ENCODE measurements at places on chromosomes 13 and 19. TPM values are rescaled to one million over a fixed set of nuclear protein-coding genes. Genes with fewer than 3 reads are reported as not detected.

DNA sequence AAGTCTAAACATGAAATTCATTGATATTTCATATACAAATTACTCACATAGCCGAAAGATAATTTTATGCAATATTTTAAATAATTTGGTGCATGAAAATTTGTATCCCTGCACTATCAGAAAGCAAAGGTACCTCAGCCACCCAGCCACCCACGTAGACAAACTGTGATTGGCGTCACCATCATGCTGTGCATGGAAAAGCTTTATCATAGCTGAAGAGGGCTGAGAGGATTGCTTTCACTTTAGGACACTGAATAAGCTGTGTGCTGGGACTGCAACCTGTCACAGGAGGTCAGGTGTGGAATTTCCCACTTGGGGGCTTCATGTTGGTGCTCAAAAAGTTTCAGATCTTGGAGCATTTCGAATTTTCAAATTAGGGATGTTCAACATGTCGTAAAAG is 96.3 kb downstream of the MYCBP2 start:
- ATAC-seq, result peak; percentile 47

DNA sequence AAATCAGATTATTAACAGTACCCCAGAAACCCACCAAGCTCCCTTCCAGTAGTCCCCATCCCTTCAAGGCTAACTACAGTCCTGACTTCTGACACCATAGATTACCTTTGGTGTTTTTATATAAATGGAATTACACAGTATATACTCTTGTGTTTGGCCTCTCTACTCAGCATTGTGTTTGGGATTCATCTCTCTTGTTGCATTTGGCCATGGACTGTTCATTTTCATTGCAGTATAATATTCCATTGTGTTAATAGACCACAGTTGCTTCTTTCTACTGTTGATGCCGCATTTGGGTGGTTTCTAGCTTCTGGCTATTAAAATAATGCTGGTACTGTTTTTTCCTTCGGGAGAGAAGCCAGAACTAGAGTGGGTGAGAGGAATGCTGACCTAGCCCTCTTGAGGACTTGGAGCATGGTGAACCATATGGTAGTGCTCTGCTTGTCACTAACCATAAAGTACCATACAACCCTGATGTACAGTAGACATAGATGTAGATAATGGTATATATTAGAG is 18.9 kb upstream of the GARRE1 start:
- ATAC-seq, result no peak

DNA sequence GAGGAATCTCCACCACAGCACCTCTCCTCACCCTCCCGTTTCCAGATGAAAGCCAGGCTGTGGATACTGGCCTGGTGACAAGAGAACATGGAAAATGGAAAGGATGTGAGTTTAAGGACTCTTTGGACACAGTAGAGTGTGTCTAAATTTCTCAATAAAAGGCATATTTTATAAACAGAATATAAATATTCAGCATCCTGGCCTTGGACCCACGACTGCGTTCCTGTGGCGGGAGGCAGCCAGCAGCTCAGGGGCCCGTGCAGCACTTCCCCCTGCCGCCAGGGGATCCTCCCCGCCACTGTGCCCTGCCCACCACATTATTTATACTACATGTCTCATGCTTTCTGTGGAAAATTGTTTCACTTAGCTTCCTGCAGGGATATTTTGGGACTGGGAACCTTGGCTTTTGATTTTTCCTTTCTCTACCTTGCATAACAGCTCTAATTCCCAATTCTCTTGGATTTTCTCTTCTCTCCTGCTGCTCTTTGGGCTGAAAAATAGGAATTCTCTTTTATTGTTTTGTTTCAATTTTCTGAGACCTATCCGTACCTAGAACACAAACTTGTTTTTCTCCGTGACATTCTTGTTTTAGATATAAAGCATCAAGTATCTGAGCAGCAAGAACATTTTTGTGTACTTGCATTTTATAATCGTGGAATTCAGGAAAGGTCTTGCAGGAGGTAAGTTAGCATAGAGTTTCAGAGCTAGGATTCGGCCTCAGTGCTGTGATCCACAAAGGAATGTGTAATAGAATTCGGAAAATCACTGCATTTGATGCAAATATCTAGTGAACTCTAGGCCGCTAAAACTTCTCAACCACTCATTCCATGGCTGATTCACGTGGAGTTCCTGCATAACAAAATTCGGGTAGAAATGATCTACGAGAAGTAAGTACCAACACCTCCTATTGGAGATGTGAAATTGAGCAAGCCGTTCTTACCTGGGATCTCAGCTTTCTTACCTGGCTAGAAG is 107.7 kb upstream of the SPATA13 start:
- ATAC-seq, result no peak

GRCh38 chr19:48962029-48962848 is 2.9 kb upstream of the FTL start:
- ATAC-seq, result peak; percentile 12

- ATAC-seq, result no peak
Observed at GRCh38 chr19:51644636-51645271, 1.9 kb downstream of the SIGLEC14 start.

GRCh38 chr13:85543144-85543543 is 256.1 kb downstream of the SLITRK6 start:
- ATAC-seq, result no peak

GRCh38 chr13:81048026-81048461 is 707.1 kb upstream of the SPRY2 start:
- ATAC-seq, result no peak

GRCh38 chr19:35023428-35023827 is 6.8 kb upstream of the SCN1B start:
- ATAC-seq, result no peak

DNA sequence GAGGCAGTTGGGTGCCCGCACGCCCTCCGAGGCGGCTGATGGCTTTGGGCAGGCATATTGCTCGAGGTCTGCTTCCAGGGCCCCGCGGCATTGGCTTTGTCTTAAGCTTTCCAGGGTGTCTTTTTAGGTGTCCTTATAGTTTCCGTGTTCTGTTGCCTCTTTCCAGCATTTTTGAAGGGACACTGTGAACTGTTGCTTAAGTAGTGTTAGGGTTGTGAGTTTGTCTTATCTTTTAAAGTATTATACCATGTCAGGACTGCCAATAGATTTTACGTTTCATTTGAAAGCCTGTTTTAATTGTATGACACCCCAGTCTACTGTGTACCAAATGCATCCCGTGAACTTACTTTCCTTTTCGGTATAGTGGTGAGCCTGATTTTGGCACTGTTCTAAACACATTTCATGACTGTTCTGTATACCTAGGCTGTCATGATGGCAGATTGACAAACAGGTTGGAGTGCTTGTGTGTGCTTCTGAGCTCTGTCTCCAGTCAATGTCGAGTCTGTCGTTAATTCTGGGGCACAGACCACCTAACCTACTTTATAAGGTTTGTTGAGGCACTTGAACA is 656 bp downstream of the PCCA start:
- ATAC-seq, result peak; percentile 72

DNA sequence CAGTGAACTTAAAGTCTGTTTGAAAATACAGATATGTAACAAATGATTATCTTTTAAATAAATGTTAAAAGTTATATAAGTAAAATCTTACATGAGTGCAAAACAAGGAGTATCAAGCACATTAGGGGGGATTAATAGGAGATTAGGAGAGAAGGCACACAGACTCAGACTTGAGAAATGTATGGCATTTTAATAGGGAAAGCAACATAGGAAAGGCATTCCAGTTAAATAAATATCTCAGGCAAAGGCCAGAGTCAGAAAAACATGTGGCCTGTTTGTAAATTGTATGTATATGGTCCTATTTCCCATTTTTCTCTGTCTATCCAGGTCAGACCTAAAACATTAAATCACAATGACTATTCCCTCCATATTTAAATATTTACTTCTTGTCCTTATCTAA is 462.7 kb downstream of the GPC6 start:
- ATAC-seq, result no peak

ZNF135 gene
- total RNA-seq, result not detected

FREM2 gene
- not detected for total RNA-seq

PRTN3 gene
- not detected for total RNA-seq

RPS19 gene
- 4,049 TPM for total RNA-seq

SHKBP1 gene
- total RNA-seq, result 126 TPM

OR7D2 gene
- 0.11 TPM for total RNA-seq
